ENCODE measurements at places on chromosomes 7 and 10.

DNA sequence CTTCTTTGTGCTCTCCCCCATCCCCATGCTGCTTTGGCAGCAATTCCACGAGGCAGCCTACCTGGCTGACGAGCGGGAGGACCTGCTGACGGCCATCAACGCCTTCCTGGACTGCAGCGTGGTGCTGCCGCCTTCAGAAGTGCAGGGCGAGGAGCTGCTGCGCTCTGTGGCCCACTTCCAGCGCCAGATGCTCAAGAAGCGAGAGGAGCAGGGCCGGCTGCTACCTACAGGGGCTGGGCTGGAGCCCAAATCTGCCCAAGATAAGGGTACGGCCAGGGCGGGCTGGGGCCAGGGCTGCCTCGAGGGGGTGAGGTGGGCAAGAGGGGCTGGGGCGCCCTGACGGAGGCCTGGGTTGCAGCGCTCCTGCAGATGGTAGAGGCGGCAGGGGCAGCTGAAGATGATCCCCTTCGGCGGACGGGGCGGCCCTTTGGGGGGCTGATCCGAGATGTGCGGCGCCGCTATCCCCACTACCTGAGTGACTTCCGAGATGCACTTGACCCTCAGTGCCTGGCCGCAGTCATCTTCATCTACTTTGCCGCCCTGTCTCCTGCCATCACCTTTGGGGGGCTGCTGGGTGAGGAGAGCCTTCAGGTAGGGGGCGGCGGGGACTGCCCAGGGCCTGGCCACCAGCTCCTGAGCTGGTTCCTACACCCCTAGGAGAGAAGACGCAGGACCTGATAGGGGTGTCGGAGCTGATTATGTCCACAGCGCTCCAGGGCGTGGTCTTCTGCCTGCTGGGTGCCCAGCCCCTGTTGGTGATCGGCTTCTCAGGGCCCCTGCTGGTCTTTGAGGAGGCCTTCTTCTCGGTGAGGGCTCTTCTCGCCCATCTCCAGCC is 9.4 kb downstream of the FASTK start:
- no peak for DNase-seq

DNA sequence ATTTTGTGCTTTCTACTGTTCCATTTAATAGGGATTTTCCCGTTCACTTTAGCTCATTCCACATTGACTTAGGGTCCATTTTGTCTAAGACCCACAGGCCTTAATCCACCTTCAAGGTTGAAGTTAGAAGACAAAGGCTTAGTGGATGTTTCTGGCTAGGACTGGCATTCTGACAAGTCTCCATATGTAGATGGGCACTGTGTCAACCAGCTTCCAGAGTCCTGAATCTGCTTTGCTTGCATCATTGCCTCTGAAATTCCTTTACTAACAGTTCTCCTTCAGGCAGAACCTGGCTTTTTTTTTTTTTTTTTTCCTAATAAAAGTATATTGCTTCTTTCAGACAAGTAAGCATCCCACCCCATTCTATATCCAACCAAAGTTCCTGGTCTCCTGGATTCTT is 69.6 kb upstream of the PDCD4 start:
- no peak for DNase-seq

GRCh38 chr10:48990226-48990625 is 50.6 kb upstream of the LRRC18 start:
- DNase-seq: no peak

- DNase-seq: no peak
Measured at GRCh38 chr7:84941291-84941690, 245.6 kb downstream of the SEMA3D start.

DNA sequence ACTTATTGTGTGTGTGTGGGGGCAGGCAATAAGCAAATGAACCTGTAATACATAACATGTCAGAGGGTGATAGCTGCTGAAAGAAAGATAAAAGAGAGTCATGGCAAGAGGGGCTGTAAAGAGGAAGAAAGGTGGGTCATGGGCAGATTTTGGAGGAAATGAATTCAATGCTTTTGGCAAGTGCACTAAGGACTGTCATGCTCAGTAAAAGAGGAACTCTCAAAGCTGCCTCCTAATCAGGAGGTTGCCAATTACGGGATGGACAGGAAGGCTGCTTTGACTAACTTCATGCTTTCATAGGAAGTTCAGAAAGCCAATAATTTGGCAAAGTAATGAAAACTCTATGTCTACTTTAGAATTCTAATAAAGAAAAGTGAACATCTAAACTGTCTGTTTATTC is 401.2 kb downstream of the SH2D4B start:
- DNase-seq: no peak
